CD4-positive, alpha-beta T cell treated with Interleukin-2 at 100 ng/mL for 4 hours (primary cell): ENCODE measurements at places on chromosomes 1 and 21.

GRCh38 chr1:33337441-33337840, 16.5 kb upstream of the A3GALT2 start:
- DNase-seq = no peak

DNA sequence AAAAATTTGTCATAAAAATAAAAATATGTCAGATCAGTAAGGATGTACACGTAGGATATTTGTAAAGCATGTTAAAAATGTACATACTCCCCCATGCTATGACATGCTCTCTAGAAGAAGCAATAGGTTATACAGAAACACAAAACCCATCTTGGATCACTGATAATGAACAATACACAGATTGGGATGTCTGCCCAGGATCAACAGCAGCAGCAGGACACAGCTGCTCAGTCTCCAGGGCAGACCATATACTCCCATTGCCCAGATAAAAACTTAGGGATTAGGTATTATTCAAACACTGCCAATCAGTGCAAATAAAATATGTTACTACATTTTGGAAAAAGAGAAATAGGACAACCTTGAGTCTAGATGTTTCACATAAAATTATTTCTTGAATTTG, 39.0 kb downstream of the DAB1 start:
- no peak for DNase-seq

DNA sequence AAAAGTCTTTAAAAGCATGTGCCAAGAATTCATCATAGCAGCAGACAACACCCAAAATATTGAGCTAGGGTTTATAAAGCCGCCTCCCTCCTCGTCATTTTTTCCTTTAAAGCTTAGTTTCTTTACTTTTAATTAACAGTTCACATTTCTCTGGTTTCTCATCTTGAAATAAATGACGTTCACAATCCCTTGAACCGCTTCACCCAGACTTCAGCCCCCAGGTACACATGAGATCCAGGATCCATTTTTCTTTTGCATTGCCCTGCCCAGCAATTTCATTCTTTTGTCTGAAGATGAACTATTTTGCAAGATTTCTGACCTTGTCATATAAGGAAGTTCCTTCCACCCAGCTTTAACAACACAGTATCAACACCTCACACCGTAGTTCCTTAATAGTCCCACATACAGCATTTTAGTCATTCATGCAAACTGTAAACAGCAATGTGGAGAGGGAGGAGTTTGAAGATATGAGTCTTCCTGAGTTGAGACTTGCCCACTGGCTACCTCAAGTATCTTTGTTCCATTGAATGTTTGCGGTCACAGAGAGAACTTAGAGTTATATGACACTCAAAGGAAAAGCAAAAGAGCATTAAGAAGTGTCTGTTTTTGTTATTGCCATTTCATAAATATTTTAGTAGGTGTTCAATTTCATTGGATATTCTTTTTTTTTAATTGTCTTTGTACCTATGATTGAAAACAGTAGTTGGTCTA, 35.3 kb upstream of the CACYBP start:
- peak; percentile 80 for DNase-seq

DNA sequence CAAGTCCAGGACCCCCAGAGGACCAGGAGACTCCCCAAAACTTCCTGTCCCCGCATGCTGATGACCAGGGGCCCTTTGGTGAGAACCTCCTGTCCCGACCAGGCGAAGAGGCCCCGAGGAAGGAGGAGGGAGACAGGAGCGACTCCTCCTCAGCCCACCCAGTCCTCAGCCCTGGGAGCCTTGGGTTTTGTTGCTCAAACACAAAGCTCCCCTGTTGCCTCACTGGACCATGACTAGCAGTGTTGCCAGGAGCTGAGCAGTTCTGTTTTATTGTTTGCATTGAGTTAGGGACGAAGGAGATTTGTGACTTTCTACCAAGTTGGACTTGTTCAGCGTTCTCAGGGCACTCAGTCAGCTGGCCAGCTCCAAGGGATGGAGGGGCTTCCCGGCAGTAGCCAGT, 10.0 kb downstream of the UMODL1 start:
- no peak for DNase-seq

DNA sequence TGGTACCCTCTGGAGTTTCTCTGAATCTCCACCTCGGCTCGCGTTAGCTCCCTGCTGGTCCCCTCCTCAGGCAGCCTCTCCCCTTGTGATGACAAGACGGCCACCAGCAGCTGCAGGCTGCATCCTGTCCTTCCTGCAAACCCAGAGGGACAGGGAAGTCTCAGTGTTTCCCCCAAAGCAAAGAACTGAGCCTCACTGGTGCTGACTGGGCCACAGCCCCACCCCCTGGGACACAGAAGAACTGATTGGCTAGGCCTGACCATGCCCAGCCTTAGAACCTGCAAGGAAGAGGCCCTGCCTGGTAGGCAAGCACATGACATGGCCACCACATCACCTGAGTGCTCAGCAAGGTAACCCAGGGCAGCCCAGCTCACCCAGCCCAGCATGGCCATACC, 34.6 kb downstream of the TMEM51 start:
- no peak for DNase-seq

DNA sequence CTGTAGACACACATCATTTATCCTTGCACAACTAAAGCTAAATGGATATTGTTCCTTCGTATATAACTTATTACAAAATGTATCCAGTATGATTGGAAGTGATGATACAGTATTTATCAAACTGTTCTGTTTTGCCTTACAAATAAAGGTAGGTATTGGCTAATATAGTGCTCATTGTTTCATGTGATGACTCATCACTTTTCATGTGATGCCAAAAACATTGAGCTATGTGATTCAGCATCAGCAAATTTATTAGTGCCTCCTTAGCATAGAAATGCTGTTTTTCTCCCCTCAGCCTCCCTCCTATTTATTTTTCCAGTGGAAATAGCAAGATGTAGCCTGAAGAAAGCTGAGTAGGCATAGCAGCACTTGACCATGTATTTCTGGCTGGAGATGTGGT, 228.6 kb upstream of the LYPLAL1 start:
- DNase-seq = no peak

GRCh38 chr1:41752514-41753170, 166.1 kb downstream of the HIVEP3 start:
- no peak for DNase-seq

DNA sequence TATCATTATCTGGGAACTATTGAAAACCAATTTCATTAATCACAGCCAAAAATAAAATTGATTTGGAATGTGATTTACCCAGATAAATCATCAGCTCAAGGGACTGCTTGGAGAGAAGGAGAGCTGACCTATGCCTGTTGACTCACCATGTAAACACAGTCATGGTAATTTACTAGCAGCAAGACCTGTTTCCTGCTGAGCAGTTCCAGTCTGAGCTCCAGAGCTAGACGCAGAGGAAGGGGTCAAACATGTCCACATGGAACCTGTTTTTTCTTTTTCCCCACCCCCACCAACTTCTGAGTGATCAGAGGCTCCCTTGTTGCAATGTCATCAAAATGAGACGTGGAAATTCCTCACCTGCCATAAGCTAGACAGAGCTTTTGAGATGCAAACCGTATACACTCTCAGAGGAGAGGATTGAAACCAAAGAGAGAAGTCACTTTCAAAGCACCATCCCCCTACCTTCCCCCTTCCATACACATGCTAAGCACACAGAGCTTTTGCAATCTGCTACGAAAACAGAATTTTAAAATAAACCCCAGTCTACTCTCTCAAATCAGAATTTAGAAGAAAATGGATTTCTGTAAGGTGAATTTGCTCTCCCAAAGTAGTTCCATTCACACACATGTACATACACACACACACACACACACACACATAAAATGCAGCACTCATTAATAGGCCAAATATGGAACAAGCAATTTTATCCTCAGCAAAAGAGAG, 55.9 kb upstream of the PTGFRN start:
- DNase-seq = no peak

DNA sequence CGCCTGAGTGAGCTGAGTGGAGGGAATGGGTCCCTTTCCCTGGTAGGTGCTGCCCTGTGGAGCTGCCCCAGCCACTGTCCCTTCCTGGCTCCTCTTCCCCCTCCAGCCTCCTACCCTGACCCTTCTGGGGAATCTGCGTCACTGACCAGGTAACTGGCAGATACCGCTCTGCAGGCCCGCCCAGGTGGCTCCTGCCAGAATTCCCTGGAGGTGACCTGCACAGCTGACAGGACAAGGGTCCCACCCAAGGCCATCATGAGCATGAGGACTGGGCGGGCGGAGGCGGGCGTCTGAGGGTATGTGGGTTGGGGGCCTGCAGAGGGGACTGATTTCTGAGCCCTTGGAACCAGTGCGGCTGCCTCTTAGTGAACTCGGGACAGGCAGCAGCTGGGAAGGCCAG, 32.5 kb downstream of the DHRS3 start:
- no peak for DNase-seq

GRCh38 chr1:236869911-236870310, 74.8 kb downstream of the MTR start:
- no peak for DNase-seq
